ENCODE measurements at places on chromosomes 5 and 9. TPM values are rescaled to one million over a fixed set of nuclear protein-coding genes. Genes with fewer than 3 reads are reported as not detected.

GRCh38 chr9:130539420-130540223 lies 39.8 kb upstream of the FUBP3 start:
- peak; percentile 46 for DNase-seq

- no peak for DNase-seq
Measured at GRCh38 chr5:14503017-14503680, 78.4 kb upstream of the OTULINL start.

- DNase-seq, result no peak
Measured at GRCh38 chr5:138748630-138749081, 4.6 kb upstream of the CTNNA1 start.

GRCh38 chr9:99811598-99812383 lies 9.9 kb upstream of the NR4A3 start:
- no peak for DNase-seq

GRCh38 chr5:175866377-175866907 lies 4.9 kb upstream of the CPLX2 start:
- DNase-seq, result no peak

DNA sequence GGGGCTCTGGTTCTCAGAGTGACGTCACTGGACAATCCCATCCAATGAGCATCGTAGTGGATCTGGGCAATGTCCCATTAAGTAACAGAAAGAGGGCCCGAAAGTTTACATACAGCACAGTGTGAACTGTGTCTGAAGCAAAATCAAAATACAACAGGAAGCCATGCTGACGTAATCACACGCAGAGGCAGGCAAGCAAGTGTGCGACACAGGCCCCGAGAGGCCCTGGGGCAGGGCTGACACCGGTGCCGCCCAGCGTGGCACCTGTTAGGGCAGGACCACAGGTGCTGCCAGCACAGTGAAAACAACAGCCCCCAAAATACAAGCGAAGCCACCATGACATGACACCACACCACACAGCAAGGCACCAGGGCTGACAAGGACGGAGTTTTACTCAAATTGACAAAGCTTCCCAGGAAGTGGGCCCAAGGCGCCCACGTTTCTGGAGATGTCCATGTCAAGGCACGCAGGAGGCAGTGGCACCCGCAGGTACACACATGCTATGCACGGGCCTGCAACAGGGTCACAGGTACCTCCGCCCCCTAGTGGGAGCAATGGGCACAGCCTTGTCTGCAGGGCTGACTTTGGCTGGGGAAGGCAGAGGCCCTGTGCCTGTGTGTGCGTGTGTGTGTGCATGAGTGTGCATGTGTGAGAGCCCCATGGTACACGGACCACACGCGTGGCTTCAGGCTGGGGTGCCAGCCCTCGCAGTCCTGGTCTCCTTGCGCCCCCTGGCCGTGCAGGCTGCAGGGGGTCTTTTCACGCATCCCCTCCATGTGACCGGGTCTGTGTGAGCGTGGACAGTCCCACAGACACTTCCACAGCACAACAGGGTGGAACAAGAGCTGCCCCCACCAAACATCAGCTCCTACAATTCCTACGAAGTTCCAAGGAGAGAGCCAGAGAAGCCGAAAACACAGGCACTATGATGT lies 19.6 kb downstream of the QSOX2 start:
- DNase-seq, result peak; percentile 41

GRCh38 chr5:119016125-119016774 lies 27.9 kb upstream of the DTWD2 start:
- no peak for DNase-seq

DNA sequence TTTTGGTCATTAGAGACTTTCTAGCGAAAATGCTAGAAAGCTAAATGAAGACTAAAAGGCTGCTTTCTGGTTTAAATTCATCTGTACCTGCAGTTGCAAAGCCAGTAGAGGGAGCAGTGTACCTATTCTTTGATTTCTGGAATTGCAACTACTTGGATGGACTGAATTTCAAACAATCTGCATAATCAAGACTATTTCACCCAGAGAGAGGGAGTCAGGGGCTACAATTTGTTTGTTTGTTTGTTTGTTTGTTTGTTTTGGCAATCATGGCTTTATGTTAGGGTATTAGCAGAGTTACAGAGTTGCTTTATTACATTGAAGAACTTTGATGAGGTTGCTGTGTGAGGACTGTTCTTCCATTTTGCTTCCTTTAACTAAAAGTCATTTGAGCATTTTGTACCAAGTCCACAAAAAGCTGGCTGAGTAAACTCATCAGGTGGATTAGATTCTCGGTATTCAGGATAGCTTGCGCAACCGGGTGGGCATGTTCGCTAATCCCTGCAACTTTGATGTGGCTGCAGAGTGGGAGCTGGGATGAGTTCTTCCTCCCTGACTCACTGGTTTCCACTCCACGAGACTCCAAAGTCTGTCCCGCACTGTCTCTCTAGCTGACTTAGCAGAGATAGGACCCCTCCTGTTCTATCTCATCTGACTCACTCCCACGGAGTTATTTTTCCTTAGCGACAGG lies 80.0 kb upstream of the TUT7 start:
- DNase-seq, result peak; percentile 60

DNA sequence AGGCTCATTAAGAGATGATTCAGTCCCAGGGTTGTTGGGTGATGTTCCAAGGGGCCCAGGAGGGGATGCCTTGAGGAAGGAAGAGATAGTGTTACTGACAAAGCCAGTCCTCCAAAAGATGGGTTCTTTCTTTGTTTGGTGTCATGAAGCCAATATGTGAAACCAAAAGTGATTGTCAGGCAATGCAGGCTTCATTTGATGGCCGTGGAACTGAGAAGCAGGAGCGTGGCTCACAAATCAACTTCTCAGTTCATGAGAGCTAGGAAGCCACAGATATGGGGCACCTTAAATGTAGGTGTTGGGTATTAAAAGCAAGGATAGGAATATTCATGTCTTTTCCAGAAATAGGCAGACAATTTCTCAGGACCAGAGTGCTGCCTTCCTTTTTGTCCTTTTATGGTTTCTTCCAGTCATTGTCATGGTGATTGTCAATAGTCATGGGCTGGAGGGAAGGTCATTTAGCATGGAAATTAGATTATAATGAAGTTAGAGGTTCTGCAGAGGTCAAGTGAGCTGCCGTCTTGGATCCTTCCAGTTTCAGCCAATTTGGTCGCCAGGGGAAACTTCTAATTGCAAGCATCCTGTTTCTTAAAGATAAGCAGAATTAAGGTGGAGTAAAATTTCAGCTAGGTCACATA lies 393.0 kb downstream of the NTRK2 start:
- DNase-seq, result no peak

GRCh38 chr5:976849-977751 lies 31.5 kb upstream of the NKD2 start:
- no peak for DNase-seq

- peak; percentile 31 for DNase-seq
Measured at GRCh38 chr9:96232539-96233241, 69.3 kb downstream of the HSD17B3 start.

DNA sequence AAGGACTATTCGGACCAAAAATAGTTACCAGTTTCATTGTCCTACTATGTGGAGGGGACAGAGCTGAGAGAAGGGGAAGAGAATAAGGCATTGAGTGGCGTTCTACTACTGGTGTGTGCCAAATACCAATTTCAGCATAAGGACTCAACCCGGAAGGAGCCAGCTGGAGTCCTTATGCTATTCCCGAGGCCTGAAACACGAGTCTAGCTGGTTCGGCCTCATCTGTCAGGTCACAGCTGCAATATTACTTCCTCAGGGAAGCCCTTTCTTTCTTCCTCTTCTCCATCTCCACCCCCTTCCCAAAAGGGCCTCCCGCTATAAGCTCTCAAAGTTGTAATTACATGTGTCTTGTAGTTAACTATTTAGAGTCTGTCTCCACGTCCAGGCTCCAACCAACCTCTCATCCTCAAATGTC lies 20.5 kb upstream of the FER start:
- DNase-seq, result no peak

DNA sequence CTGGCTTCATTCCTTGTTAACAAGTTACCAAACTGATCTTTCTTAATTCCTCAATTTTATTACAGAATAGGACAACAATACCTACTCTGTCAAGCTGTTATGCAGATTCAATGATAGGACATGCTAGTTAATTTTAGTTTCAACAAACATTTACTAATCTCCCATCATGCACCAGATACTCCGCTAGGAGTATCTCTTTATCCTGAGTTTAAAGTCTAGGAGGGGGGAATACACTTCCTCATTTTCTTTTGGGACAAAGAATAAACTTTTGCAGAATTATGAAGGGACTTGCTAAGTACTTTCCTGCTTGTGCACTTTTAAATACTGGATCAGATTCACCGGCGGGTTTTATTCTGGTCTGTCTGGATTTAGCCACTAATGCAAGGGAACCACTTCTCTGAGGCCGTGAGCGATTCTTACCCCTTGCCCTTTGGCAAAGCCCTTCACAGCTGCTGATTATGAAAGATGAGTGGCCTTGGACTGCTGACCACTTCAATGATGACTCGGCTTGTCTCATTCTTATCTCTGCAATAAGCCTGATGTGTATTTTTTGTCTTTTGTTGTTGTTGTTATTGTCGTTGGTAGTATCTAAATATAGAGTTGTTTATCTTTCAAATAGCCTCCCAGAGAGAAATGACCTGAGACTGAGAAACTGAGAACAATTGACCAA lies 73.9 kb downstream of the RMI1 start:
- DNase-seq, result no peak

DNA sequence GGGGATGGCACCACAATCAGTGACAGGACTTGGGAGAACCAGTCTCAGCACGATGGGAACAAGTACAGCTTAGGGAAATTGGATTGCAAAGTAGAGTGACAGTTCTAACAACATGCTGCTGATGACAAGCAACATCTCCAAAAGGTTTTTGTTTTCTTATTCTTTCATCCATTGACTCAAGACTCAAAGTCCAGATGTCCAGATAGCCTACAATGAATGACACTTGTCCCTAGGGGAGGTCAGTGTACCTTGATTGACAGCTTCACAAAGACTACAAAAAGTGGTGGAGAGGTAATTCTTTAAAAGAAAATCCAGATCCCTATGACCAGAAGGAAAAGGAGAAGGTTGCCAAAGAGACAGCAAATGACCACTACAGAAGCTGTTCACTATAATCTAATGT lies 323.9 kb downstream of the TMEM232 start:
- no peak for DNase-seq

GRCh38 chr9:136312436-136312835 lies 8.5 kb upstream of the CCDC187 start:
- DNase-seq, result no peak

DNA sequence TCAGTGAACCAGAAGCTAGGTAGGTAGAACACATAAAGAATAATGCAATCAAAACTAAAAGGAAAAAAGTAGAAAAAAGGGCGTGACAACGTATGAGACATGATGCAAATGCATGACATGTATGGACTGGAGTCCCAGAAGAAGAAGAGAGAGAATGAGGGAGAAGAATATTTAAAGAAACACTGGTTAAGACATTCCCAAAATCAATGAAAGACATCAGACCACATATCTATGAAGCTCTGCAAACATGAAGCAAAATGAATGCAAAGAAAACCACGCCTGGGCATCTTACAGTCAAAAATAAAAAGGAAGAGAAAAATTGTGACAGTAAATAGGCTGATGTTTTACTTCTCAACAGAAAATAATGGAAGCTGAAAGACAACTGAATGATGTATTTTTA lies 23.8 kb upstream of the NKD2 start:
- DNase-seq, result no peak

GRCh38 chr5:61071526-61071925 lies 90.7 kb downstream of the SMIM15 start:
- no peak for DNase-seq

DNA sequence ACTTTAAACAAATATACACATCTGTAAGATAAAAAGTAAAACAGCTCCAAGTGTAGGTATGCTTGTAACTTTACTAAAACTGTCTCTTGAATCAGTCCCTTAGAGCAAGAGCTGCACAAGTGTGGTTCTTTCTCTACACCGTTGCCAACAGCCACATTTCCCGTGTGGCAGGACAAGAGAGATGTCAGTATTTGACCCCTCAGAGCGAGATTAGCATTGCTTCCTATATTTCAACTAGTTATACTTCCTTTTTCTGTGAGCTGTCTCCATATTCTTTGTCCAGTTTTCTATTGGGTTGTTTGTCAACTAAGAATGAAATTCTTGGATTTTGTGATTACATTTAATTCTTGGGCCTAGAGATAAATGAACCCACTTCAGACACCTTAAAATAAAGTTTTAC lies 8.0 kb downstream of the PLIN2 start:
- no peak for DNase-seq

The NR2F1 gene
- 6.5 TPM for total RNA-seq

The KCNIP1 gene
- not detected for total RNA-seq

The FGF1 gene
- total RNA-seq, result 3.2 TPM

The CDH9 gene
- total RNA-seq, result not detected

The LCN1 gene
- total RNA-seq, result not detected

The PHF24 gene
- not detected for total RNA-seq

The FRRS1L gene
- not detected for total RNA-seq

The ROPN1L gene
- total RNA-seq, result 2.5 TPM

Measured in H4 (cell line).